ENCODE measurements at places on chromosomes 12 and 14. TPM values are rescaled to one million over a fixed set of nuclear protein-coding genes. Genes with fewer than 3 reads are reported as not detected.

Gene BEST3
- under 0.01 TPM for total RNA-seq

Gene RPS26
- 307 TPM for total RNA-seq

Gene INHBC
- total RNA-seq, result not detected

Gene CLEC4D
- not detected for total RNA-seq

Gene SLC25A47
- total RNA-seq, result not detected

Gene SPX
- total RNA-seq, result under 0.01 TPM

Gene SOX5
- 11.9 TPM for total RNA-seq

Gene PRH2
- total RNA-seq, result 0.28 TPM

Gene EEA1
- 23.9 TPM for total RNA-seq

Gene PTGER2
- total RNA-seq, result 24.7 TPM

Gene SRRM4
- total RNA-seq, result not detected

Gene SLC10A1
- total RNA-seq, result not detected

Gene PRKAG1
- 106 TPM for total RNA-seq

GRCh38 chr12:124174451-124175348, 120.2 kb upstream of the RFLNA start:
- H3K27me3 ChIP-seq, result peaks cover 30% of the 10 kb centered on the region
- H3K27ac ChIP-seq, result no peak overlapping the region
- no peak for DNase-seq
- H3K4me3 ChIP-seq, result no peak overlapping the region
- no peaks in the 10 kb centered on the region for H3K36me3 ChIP-seq
- no peaks in the 10 kb centered on the region for H3K4me1 ChIP-seq

DNA sequence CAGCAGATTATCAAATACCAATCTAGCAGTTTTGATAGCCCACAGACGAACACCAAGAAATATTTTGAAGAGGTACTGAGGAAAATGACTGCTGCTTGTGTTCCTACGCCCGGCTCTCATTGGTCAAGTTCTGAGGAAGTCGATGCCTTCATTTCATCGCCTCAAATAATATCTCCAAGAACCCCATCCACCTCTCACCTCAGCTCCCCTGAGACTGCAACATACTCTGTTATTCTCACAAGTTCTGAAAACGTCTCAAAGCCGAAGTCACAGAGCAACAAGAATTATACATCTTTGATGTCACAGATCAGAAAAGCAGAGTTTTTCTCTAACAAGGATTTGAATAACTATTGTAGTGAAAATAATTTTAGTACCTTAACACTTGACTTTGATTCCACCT, 55.5 kb upstream of the BCAT1 start:
- H3K27ac ChIP-seq, result no peak overlapping the region
- DNase-seq, result no peak
- H3K36me3 ChIP-seq, result no peaks in the 10 kb centered on the region

DNA sequence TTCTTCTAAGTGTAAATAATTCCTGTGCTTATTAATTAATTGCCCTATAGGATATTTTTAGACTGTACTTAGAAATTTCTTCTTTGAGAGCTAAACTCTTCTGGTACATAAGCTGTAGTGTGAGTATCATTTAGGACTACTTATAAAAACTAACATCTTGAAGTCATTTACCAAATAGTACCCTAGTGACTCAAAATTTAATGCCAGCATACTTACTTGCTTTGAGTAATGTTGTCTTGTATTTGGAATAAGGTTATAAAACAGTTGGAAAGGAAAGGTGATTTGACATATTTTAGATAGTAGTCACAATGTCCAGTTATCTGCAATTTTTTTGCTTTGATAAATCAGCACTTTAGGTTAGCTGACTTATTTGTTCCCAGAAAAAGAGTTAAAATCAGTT, 39.1 kb downstream of the SPATA7 start:
- H3K4me3 ChIP-seq, result no peak overlapping the region
- peaks cover 4% of the 10 kb centered on the region for H3K36me3 ChIP-seq
- H3K4me1 ChIP-seq, result peaks cover 3% of the 10 kb centered on the region
- no peak overlapping the region for H3K27ac ChIP-seq
- DNase-seq, result peak; percentile 52
- no peaks in the 10 kb centered on the region for H3K27me3 ChIP-seq

GRCh38 chr12:94690198-94690771, 39.9 kb upstream of the TMCC3 start:
- H3K27me3 ChIP-seq, result peaks cover 11% of the 10 kb centered on the region
- no peaks in the 10 kb centered on the region for H3K36me3 ChIP-seq
- H3K4me3 ChIP-seq, result no peak overlapping the region
- H3K27ac ChIP-seq, result no peak overlapping the region

DNA sequence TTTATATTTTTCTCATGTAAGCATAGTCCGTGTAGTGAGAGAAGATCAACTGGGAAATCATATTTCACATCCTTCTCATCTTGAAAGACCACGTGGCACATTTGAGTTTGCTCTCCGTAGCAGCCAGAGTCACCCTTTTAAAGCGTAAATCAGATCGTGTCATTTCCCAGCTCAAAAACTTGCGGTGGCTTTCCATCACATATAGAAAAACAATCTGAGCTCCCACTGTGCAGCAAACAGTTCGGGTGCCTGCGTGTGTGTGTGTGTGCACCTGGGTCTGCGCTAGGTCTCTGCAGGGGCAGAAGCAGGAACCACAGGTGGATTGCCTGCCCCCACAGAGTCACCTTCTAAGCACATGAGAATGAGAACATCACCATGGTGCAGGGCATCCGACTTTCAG, 338.2 kb downstream of the TRHDE start:
- no peak overlapping the region for H3K27ac ChIP-seq
- 0 out of 2 replicates have a peak, but pooled peaks cover 2% of the 10 kb centered on the region for H3K36me3 ChIP-seq
- H3K27me3 ChIP-seq, result no peaks in the 10 kb centered on the region
- DNase-seq, result no peak
- H3K4me3 ChIP-seq, result no peak overlapping the region

DNA sequence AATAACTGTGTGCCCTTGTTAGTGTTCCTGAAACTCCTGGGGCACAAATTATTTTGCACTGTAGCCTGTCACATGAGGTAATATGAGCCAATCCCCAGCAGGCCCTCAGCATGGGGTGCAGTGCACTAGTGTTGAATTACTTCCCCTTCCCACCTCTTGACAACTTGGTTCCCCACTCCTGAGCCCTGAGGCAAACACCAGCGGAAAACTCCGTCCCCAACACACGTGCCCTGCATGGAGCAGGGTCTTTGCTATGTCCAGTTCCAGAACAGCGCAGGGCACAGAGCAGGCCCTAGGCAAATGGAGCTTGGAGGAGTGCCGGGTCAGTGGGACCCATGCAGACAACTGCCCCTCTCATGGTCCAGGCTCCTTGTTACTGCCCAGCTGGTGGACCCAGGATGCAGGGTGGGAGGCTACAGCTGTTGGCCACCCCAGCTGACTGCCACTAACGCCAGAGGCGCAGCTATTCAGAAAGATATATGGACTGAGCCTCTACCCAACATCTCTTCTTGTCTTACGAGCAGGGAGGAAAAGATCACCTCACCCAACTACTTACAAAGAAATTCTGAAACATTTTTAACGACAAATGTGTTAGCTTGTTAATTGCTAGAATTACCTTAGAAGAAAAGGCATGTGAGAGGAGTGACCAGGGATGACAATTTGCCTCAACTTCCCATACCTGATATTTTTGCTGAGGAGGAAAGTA, 71.6 kb downstream of the NT5DC3 start:
- H3K27ac ChIP-seq, result no peak overlapping the region
- no peaks in the 10 kb centered on the region for H3K27me3 ChIP-seq
- H3K4me1 ChIP-seq, result no peaks in the 10 kb centered on the region
- DNase-seq, result no peak

DNA sequence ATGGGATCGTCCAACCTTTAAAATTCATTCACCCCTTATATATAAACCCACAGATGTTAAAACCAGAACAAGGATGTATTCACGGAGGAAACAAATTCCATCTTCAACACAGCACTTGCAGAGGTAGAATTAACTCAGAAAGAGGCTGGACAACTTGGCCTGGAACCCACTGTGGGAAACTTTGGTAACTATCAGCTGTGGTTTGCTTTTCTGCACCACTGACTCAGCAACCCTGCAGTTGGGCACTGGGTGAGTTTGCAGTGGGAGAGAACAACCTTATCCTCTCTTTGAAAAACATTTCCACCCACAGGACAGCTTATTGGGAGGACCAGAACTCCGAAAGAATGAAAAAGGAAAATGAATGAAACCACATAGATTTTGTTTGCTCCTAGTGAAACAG, 66.3 kb downstream of the ZNF664 start:
- H3K27me3 ChIP-seq, result peaks cover 3% of the 10 kb centered on the region
- DNase-seq, result peak; percentile 57
- no peak overlapping the region for H3K27ac ChIP-seq
- no peak overlapping the region for H3K4me3 ChIP-seq

- no peak overlapping the region for H3K27ac ChIP-seq
- H3K4me1 ChIP-seq, result no peaks in the 10 kb centered on the region
- H3K4me3 ChIP-seq, result no peak overlapping the region
- DNase-seq, result no peak
- H3K36me3 ChIP-seq, result no peaks in the 10 kb centered on the region
Observed at GRCh38 chr14:84477996-84478395, 1051.9 kb upstream of the FLRT2 start.

DNA sequence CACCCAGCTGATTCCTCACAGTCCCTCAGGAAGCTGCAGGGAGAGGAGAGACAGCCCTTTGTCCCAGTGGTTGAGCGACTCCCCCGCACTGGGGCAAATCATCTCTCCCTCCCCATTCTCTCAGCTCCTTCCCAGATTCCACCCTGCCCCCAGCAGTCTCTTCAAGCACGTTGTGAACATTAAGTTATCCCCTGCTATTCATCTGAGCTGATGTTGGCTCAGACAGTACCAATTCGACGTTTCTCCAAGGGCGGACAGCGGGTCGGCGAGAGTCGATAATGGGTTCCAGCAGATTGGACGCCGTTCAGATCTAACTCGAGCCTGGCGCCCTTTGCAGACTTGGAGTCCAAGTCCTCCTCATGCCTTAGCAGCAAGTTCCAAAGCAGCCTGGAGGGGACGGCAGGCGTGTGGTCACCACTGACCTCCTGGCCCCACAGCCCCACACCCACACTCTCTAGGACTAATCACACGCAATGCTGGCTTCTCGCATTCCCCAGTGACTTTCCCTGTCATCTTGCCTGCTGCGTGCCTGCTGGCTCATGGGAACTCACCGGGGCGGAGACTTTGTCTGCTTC, 245.9 kb downstream of the CHST11 start:
- no peak overlapping the region for H3K4me3 ChIP-seq
- peaks cover 5% of the 10 kb centered on the region for H3K4me1 ChIP-seq
- no peaks in the 10 kb centered on the region for H3K36me3 ChIP-seq
- DNase-seq, result no peak
- no peak overlapping the region for H3K27ac ChIP-seq

DNA sequence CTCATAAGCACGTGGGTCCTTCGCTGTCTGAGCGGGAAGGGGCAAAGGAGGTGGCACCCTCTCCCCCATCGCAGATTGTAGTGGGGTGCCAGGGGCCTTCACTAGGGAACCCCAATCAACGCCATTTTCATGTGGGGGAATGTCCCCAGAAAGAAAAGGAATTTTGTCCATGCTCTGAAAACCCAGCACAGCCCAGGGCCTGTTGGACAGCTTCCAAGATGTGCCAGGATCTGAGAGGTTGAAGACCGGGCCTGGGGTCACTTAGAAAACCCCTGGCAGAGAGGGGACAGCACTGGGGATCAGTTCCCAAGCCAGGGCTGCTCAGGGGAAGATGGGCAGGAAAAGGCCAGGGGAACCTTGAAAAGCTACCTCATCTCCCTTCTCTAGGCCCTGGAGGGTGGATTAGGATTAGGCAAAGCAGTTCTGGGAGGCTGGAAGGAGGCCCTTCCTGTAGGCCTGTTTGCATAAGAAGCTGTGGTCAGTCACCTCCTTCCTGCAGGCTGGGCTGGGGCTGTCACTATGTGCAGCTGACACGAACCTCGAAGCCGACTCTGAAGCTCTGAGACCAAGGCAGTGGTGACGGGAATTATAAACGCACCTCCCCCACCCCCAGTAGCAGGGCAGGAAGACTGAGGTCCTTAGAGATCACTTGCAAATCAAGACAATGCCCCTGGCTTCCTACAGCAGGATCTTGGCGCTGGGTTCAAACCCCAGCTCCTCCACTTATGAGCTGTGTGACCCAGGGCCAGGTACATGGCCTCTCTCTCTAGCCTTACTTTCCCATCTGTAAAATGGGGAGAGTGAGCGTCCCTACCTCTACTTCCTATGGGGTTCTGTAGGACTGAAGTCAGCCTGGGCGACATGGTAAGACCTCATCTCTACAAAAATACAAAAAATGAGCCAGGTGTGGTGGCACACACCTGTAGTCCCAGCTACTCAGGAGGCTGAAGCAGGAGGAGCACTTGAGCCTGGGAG, 29.0 kb downstream of the TESC start:
- no peak overlapping the region for H3K4me3 ChIP-seq
- no peaks in the 10 kb centered on the region for H3K4me1 ChIP-seq
- DNase-seq, result no peak
- H3K27ac ChIP-seq, result no peak overlapping the region
- H3K36me3 ChIP-seq, result no peaks in the 10 kb centered on the region

DNA sequence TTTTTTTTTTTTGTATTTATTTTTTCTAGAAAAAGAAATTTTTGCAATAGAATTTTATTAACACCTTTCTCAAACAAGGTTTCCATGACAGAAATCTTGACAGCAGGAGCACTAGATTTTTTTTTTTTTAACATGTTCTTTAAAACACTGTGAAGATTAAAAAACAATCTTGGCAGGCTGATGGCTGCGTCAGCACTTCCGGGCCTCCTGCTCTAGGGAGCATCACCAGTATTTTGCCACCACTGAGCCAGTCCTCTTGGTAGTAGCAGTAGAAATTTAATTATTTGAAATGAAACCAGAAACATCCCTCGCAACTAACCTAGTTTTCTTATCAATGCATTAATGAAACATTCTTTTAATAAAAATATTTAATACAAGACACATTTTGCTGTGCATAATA, 99.6 kb downstream of the APAF1 start:
- peaks cover 8% of the 10 kb centered on the region for H3K27me3 ChIP-seq
- no peak overlapping the region for H3K27ac ChIP-seq

DNA sequence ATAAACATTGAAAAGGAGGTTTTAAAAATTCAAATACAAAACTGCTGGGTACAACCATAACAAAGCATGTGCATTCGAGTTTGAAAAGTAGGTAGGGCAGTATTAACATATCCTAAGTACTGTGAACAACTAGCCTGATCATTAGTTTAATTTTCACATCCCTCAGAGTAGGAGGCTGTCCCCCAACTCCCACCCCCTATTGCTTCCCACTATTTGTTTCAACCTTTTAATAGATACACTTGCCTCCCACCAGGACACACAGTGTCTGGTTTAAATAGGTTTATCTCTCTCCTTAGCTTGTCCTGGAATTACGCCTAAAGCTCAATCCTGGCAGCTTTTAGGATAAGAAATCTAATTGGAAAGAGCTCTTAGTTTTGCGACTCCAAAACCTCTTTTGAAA, 2.1 kb downstream of the TAOK3 start:
- H3K36me3 ChIP-seq, result no peaks in the 10 kb centered on the region
- H3K4me1 ChIP-seq, result peaks cover 1% of the 10 kb centered on the region
- no peaks in the 10 kb centered on the region for H3K27me3 ChIP-seq
- peak overlapping the region; percentile 45 for H3K27ac ChIP-seq
- no peak for DNase-seq
- H3K4me3 ChIP-seq, result peak overlapping the region; percentile 87

Measured in IMR-90 (cell line).